Natural killer cell treated with Interleukin-12 subunit alpha and Interleukin-12 subunit beta and Interleukin-15 and Interleukin-18, amount 100 ng/mL, for 72 hours (primary cell): ENCODE measurements at places on chromosomes 7 and 10. TPM values are rescaled to one million over a fixed set of nuclear protein-coding genes. Genes with fewer than 3 reads are reported as not detected.

Gene GPR15LG
- not detected for total RNA-seq

Gene IDI2
- not detected for total RNA-seq

Gene CALML3
- not detected for total RNA-seq

Gene SLC26A3
- total RNA-seq, result not detected

Gene FFAR4
- total RNA-seq, result not detected

Gene TMEM229A
- total RNA-seq, result not detected

Gene NUTM2E
- total RNA-seq, result not detected

Gene ATG9B
- total RNA-seq, result 2.7 TPM

Gene CTAGE6
- total RNA-seq, result 2.8 TPM

- peak; percentile 89 for DNase-seq
These were observed 49.8 kb downstream of the PRKCQ start for GRCh38 chr10:6530211-6530840.

GRCh38 chr10:29611781-29612381 is 22.9 kb downstream of the SVIL start:
- DNase-seq, result no peak

GRCh38 chr10:129814681-129815646 is 149.1 kb downstream of the EBF3 start:
- DNase-seq, result no peak

DNA sequence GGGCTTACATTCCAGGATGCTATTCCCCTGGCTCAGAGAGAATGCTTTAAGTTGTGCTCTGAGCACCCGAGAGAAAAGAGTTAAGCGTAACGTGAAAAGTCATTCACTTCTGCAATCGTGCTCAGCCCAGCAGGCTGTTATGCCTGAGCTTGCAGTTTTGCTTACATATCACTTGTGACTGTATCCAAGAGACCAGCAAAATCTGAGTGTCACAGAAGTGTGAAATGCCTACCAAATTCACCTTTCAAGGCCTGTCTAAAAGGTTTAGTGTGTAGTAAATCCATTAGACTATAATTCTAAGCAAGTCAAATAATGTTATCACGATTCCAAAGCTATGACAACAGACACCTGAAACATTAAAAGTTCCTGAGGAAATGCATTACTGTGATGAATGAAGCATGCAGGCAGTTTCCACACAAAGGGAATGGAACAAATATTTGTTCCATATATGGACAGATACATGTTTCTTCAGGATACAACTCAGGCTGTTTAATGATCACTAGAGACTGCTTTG is 20.1 kb downstream of the ITGB1 start:
- DNase-seq, result no peak

- DNase-seq, result no peak
These were observed 71.8 kb upstream of the DNAJB6 start for GRCh38 chr7:157265051-157265450.

- no peak for DNase-seq
These were observed 244.1 kb upstream of the AKR1E2 start for GRCh38 chr10:4581929-4582328.

DNA sequence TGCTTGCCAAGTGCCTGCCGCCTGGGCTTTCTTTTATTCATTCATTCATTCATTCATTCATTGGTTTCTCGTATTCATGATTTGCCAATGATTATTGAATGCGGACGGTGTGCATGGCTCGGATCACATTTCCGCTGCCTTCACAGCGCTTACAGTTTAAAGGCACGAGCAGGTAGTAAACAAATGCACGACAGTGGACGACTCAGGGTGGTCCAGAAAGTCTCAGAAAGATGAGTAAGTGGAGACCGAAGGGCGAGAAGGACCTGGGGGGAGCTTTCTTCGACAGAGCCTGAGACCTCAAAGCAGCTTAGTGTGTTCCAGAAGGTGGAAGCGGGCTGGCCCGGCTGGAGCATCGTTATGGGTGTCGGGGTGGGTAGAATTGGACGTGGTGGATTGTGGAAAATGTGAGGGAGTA is 506 bp downstream of the MCM10 start:
- DNase-seq, result no peak

GRCh38 chr7:119037941-119038340 is 813.4 kb downstream of the ANKRD7 start:
- no peak for DNase-seq

DNA sequence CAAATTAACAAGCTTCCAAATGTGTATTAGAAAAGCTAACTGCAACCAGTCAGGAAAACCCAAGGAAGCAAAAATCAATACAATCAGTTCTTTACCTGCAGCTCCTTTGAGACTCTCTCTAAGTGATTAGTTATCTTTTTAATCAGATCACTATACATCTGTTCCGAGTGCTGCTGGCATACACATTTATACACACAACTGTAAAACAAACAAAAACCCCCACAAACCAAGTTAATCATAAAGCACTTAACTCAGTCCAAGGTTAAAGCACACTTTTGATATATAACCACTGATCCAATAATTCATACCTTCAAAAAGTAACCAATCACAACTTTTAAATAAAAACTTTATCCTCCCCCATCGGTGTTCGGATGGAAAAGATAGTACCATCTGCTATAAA is 25.6 kb downstream of the CACUL1 start:
- no peak for DNase-seq

DNA sequence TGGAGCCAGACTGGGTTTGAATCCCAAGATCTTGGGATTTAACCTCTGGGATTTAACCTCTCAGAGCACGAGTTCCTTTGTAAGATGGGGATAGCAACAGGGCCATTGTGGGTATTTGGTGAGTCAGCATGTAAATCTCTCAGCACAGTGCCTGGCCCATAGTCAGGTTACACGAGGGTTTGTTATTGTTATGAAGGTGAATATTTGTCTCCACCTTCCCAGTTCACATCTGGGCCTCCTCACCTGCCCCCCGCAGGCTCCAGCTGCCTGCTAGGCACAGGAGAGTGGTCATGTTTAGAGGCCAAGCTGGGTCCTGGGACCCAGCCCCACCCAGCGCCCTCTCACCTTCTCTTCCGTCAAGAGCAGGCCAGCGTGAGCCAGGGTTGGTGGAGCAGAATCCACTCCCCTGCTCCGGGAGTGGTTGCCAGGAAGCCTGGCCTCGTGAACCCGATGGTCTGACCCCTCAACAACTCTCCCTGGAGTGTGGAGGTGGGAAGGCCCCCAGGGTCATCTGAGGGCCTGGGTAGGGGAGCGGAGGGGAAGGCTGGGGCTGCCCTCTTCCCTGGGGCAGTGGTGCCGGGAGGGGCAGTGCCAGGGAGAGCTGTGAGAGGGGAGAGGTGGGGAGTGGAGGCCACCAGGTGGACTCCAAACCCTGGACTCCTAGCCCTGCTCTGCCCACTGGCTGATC is 26.0 kb downstream of the FAM241B start:
- no peak for DNase-seq

DNA sequence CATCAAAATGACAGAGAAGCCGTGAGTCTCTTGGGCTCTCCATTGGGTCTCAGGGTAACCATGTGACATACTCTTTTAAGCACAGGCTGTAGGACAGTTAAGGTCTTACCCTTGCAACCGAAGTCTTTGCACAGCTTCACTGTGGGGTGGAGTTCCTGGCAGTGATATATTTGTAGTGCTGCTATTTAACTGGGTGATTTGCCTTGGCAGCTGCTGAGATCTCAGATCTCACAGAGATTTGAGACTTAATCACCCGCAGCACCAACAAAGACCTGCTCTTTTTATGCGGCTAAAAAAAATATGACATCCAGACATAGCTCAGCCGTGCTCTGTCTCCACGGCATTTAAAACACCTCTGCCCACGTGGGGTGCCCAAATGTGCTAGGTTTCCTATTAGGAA is 63.4 kb upstream of the NPTX2 start:
- DNase-seq, result no peak

GRCh38 chr10:130372222-130372621 is 236.0 kb downstream of the GLRX3 start:
- DNase-seq, result no peak

GRCh38 chr10:49700997-49701396 is 21.5 kb downstream of the C10orf53 start:
- DNase-seq, result no peak

DNA sequence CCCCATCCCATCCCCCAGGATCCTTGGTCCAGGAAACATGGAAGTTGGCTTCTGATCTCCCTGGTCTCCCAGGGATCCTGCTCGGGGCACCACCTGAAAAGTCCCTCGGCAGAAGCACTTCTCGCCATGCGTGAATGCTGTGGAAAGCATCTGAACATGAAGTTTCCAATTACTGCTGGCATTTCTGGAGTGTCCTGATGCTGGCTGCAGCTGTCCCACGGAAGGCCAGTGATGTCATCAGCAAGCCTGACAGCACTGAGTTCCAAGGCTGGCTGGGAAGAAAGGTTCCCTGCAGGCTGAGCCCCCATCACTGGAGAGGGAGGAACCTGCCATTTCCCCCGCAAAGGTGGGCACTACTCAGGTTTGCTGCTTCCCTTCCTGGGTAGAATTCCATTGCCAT is 71.4 kb downstream of the KCNMA1 start:
- no peak for DNase-seq

DNA sequence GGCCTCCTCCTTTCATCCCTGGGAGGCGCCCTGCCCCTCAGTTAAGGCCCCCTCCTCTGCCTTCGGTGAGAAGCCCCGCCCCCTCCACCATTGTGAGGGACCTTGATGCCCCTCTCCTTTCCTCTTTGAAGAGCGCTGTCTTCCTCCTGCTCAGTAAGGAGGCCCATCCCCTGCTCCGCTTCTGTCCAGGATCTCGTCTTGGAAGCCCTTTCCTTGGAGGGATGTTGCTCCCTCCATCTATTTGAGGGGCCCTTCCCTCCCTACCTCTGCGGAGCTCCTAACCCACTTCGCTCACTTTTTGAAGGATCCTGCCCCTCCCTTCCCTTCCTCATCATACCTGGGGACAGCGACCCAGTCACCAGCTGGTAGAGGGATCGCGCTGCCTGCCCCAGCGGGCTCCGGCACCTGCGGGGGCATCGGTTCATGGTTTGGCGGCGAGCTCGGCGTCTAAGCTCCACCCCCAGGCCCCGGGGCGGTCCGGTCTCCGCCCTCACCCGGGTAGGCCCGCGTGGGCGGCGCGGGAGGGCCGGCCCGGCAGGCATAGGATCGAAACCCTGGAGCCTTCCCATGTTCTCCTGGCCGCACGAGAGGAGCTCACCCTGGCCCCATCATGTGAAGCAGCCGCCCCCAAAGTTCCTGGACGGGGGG is 4.1 kb downstream of the KCNIP2 start:
- peak; percentile 84 for DNase-seq

DNA sequence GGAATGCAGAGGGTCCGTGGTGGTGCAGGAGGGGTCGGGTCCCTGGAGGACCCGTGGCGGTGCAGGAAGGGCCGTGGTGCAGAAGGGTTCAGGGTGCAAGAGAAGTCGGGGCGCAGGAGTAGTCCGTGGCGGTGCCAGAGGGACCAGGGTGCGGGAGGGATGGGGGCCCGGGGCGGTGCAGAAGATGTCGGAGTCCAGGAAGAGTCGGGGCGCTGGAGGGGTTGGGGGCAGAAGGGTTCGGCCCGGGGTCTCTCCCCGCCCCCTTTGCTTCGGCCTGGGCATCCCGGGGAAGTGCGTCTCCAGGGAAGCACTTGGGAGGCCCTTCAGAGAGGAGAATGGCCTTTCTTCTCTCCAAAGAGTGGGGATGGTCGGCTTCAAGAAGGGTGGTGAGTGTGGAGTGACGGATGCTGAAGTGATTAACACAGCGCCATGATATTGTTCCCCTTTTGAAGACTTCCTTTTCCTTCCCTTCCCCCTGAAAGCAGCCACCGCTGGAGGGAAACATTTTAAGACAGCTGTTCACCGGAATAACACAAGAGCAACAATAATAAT is 997 bp downstream of the WDR37 start:
- no peak for DNase-seq

- DNase-seq, result no peak
These were observed 46.8 kb downstream of the ATOH7 start for GRCh38 chr10:68185085-68185484.

DNA sequence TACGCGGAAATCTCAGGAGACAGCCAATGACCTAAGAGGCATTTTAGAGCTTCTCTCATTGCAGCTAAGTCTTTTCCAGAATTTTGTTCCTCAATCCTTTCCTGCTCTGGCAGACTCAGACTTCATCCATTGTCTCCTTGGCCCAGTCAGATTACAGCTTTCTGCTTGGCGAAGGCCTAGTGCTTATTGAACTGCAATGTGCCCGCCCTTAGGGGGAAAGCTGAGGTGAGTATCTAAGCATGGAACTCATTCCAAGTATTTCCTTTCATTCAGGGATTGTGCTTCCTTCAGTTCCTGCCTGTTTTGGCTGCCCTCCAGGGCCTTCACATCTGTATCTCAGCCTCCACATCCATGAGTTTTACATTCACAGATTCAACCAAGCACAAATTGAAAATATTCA is 37.5 kb downstream of the PRLHR start:
- no peak for DNase-seq

- DNase-seq, result no peak
These were observed 798.0 kb upstream of the AUTS2 start for GRCh38 chr7:68800316-68800715.

- no peak for DNase-seq
These were observed 485.1 kb downstream of the GLRX3 start for GRCh38 chr10:130621231-130621775.

DNA sequence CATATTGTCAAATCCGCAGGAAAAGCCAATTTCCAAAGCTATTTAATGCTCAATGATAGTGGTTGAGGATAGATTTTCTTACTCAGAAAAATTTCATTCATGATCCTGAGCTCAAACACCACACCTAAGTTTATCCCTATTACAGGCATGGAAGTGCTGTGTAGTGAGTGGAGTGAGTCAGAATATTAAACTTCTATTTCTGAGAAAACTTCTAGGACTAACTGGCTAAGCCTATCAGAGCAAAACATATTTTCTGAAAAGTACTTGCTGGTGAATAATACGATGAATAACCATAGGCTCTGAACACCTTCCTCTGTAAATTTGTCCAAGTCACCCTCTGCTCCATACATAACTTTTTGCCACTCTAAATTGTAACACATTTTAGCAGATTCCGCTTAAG is 221.5 kb downstream of the SUGCT start:
- no peak for DNase-seq

- no peak for DNase-seq
These were observed 167.1 kb upstream of the TRIM24 start for GRCh38 chr7:138292951-138293350.

DNA sequence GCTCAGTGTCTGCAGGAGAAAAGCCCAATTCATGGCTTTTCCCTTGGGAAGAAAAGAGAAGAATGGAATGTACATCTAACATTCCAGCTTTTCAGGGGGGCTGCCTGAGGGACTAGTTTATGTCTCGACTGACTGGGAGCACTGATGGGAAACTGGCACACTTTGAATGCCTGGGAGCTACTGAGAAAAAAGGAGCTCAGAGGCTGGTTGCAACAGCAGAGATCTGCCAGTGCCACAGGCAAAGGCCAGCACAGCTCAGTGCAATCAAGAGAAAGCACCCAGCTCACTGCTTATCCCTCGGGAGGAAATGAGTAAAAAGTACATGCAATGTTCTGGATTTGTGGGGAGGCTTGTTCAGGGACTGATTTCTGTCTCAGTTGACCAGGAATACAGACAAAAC is 226.2 kb downstream of the COBL start:
- no peak for DNase-seq

DNA sequence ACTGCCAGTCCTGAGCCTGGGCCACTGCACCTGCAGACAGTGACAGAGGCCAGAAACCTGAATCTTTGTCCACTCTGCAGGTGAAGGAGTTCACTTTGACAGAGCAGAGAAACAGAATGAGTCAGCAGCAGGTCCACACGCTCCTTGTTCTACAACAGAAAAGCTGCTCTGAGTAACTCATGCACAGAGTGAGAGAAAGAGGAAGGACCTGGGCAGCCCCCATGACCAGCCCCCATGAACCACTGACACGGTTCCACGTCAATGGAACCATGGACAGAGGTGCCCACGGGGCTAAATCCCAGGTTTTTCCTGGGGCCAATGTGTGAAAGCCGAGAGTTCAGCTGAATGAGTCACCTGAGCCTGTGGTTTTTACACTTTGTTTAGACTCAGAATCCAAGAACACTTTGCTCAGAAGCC is 40.8 kb upstream of the CTBP2 start:
- no peak for DNase-seq
